Activated T-cell treated with anti-CD3 and anti-CD28 coated beads, Interleukin-2, amount 50 U/mL, for 24 hours (primary cell): ENCODE measurements at places on chromosomes 11 and 22.

DNA sequence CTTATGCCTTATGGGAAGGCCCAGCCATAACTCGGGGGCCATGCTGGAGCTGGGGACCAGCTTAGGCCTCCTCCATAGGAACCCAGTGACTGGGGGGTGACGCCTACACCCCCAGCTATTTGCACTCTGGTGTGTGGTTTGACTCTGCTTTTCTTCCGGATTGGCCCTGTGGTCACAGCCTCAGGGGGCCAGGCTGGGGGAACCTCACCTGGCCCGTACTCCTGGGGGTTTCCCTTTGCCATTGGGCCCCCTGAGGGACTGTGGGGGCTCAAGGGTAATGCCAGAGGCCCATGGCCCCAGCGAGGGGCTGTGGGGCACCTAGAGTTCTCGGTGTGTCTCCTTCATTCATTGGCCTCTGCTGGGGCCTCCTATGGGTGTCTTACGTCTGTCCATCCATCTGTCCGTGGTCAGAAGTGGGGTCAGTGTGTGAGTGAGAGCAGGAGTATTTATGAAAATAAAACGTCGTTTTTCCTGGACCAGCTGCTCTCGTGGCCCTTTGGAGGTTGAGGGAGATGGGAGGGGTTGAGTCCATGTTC is 6.3 kb upstream of the SH3BP1 start:
- peak; percentile 65 for DNase-seq

DNA sequence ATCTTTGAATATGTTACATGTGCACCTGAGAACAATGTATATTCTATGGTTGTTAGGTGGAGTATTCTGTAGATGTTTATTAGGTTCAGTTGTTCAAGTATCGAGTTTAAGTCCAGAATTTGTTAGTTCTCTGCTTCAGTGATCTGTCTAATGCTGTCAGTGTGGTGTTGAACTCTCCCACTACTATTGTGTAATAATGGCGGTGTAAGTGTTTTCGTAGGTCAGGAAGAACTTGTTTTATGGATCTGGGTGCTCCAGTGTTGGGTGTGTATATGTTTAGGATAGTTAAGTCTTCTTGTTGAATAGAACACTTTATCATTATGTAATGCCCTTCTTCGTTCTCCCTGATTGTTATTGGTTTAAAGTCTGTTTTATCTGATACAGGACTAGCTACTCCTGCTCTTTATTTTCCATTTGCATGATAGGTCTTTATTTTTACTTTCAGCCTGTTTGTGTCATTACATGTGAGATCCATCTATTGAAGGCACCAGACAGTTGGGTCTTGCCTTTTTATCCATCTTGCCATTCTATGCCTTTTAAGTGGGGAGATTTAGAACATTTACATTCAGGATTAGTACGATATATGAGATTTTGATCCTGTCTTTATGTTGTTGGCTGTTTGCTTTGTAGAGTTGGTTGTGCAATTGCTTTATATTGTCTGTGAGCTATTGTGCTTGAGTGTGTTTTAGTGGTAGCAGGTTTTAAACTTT is 121.6 kb downstream of the DDX10 start:
- DNase-seq: no peak

DNA sequence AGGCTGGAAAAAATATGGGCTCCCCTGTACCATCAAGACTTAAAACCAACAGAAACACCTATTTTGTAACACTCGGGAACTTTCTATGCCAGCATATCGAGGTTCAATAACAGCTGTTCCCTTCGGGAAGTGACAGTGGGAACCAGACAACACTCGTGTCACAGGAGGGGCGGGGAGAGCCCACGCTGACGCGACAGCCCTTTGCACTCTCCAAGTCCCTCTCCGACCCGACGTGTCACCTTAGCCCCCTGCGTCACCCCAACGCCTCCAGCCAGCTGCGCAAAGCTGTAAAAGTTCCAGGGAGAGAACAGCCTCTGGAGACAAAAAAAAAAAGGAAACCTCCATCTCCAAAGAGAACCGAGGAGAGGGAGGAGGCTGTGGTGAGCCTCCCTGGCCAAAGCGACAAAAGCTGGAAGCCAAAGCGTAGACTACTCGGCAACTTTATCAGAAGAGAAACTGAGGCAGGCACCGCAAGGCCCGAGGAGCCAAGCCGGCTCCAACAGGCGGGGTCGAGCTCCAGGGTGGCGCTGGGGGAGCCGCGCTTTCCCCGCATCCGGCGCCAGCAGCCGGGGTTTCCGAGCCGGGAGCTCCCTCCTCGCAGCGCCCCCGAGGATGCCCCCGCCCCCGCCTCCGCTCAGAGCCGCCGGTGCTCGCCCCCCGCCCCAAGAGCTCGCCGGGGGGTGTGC is 751 bp downstream of the ARFGAP3 start:
- peak; percentile 54 for DNase-seq

DNA sequence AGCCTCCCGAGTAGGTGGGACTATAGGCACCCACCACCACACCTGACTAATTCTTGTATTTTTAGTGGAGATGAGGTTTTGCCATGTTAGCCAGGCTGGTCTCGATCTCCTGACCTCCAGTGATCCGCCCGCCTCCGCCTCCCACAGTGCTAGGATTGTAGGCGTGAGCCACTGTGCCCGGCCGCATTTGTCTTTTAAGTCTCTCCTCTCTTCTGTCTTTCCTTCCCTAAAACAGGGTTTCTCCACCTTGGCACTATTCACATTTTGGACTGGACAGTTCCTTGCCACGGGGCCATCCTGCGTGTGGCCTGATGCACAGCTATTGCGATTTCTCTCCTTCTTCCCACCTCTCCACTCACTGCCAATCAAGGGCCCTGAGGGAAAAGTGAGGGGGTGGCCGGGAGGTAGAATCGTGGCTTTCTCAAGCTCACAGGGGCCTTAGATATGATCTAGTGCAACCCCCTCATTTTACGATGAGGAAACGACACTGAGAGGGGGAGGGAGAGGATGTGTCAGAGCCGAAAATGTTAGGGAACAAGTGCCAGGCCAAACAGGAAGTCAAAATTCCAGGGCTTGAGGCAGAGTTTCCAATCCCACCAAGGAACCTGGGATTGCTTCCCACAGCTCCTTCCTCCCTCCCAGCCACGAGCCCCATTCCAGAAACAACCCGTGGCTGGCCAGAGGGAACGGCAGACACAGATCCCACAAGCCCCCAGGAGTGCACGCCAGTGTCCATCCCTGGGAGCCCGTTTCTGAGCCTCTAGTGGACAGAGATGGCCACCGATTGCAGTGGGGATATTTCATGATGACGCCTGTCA is 21.2 kb downstream of the SCGB1A1 start:
- no peak for DNase-seq

DNA sequence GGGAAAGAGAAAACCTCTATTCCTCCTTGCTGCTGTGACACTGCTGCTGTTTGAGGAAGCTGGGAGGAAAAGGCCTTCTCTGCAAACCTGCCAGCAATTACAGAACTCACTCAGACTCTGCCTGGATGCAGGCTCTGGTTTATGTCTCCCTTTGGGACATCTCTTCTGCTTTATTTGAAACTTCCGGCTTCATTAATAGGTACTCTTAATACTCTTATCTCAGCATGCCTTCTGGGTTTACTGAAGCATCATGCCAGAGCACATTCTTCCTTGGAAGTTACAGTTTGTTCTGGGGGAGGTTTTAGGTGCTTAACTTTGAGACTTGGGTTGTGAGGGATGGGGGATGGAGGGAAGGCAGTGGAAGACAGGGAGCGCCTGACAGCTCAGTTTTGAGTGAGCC is 79.9 kb downstream of the NAV2 start:
- no peak for DNase-seq

- no peak for DNase-seq
These were observed 15.1 kb downstream of the JHY start for GRCh38 chr11:122897606-122898210.
